ENCODE measurements at places on chromosomes 7 and 10.

- DNase-seq = no peak
Measured at GRCh38 chr10:117342641-117343040, 32.6 kb downstream of the PDZD8 start.

DNA sequence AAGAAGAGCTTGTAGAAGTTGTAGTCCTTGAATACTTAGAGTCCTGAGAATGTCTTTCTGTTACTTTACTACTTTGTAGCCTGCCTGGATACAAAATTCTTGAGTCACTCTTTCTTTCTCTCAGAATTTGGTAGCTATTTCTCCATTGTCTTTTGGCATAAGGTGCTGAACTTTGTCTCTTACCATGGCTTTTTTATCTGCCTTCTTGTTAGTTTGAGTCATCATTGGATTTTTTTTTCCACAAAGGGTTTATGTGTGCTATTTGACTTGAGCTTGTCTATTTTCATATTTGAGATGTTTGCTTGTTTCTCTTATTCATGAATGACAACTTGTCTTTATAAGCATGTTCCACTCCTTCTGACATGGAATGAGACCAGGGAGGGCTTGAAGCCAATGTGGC, 74.5 kb upstream of the EXOC6 start:
- DNase-seq = no peak

- no peak for DNase-seq
Measured at GRCh38 chr10:73601486-73601921, 10.4 kb upstream of the USP54 start.

GRCh38 chr7:84362828-84363227, 168.2 kb upstream of the SEMA3A start:
- DNase-seq = no peak

DNA sequence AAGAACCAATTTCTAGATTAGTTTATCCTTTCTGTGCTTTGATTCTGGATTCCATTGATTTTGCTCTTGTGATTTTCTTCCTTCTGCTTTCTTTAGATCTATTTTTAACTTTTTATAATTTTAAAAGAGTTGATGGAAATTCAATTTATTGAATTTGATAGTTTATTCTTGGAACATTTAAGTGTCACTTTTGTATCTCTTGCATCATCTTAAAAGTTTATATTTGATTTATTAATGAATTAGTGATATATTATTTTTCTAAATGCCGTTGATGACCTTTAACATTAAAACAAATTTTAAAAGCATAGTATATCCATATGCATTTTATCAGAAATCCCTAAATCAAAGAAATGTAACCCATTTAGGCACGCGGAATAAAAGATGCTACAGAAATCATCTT, 26.9 kb downstream of the DMTF1 start:
- DNase-seq = no peak

GRCh38 chr7:16421333-16422102, at the start of gene CRPPA:
CRPPA (minus strand) TSS chr7:16421538; CDS start chr7:16421322, 216 bp downstream.
- DNase-seq = no peak

GRCh38 chr10:32433542-32433941, 12.4 kb upstream of the CCDC7 start:
- no peak for DNase-seq

DNA sequence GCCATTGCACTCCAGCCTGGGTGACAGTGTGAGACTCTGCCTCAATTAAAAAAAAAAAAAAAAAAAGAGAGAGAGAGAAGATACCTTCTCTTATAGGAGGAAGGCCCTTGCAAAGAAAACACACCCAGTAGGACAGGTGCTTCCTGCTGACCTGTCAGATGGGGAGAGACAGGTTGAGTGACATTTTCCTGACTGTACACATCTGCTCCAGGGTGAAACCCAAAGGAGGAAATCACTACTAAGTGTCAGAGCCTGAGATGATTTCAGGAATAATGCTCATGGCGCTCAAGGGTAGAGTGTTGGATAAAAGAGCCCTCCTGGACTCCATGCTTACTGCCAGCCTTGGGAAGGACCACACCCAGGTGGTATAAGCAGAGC, 1.7 kb upstream of the STN1 start:
- DNase-seq = no peak

GRCh38 chr7:43639858-43640491, 57.1 kb downstream of the STK17A start:
- DNase-seq = peak; percentile 52

- DNase-seq = no peak
Measured at GRCh38 chr7:137488038-137488437, 144.5 kb upstream of the PTN start.

DNA sequence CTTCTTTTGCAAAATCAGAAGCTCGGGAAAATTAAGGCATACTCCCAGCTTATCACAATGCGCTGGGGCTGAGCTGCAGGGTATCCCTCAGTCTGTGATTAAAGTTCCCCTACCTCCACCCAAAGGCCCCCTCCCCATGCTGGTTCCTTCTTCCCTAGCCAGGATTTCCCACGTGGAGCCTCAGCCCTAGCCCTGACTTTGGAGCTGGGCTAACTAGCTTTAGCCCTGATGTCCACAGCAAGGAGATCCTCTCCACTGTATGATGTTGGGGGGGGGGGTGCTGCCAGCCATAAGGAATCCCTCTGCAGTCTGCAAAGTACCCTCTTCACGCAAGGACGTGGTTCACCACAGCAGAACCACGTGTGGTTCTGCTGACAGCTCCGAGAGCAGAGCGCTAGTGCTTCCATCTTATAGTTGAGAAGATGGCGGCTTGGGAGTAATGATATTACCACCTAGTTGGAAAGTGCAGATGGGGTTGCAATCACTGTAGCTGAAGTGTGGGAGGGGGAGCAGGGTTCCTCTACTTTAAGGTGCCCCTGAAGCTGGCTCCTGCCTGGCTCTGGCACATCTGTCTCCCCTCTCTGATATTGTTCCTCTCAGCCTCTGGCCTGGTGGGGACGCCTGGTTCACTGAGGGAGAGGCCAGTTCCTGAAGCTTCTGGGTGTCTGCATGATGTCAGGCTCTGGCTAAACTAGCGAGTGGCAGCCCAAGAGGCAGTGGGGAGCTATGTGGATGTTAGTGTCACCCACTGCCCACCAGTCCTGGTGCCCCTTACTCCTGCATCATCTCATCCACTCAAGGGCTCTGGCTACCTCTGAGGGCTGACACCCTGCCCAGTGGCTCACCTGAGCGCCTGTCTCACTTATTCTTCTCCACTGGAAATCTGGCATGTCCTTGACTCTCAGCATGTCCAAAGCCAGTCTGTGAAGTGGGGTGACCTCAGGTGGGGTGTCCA, 270.7 kb downstream of the RPS24 start:
- DNase-seq = no peak

GRCh38 chr7:147496209-147496608, 1094.4 kb upstream of the C7orf33 start:
- no peak for DNase-seq

- DNase-seq = no peak
Measured at GRCh38 chr7:65285906-65286864, 87.5 kb upstream of the ZNF92 start.

DNA sequence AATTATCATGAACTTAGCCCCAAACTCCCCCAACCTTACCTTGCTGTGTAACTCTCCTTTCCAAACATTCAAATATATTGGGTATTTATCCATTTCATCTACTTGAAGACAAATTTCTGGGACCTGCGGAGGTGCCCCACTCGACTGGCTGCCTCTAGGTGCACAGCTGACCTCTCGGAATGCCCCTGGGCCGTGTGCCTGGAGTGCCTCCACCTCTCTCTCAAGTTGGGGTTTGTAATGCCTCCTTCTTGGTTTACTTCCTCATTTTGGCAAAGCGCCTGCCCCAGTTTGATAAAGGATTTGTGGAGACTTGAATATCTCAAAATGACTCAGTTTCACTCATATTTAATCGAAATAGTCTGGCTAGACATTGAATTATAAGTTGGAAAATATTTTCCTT, 16.6 kb downstream of the ZNF777 start:
- no peak for DNase-seq

DNA sequence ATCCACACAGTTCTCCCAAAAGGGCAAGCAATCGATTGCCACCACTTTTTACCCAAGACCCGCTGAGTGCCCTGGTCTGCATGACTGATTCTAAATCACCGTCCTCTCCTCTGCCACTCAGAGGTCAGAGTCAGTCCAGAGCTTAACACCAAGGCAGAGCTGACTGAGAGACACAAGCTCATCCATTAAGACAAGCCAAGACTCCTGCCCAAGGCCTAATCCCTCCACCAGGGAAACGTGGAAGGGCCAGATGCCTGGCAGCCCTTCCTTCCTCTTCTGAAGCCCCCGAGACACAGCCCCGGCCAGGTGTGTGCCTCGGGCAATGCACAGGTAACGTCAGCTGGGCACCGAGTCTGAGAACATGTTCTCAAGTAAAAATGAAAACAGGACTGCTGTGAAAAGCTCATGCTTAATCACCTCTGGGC, 51.7 kb downstream of the DIP2C start:
- DNase-seq = no peak

DNA sequence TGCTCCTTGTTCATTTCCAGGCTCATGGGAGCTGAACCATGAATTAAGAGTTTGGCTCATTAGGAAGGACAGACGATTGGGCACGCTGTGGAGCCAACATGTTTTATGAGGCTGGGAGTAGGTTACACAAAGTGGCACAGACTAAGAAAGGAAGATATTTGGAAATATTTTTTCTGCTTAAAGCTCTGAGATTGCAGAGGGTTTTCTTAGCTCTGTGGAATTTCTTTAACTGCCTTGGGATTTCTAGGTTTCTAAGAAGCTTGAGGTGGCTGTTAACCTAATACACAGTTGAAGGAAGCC, 344.6 kb downstream of the RNLS start:
- DNase-seq = no peak

- DNase-seq = no peak
Measured at GRCh38 chr10:124332426-124332825, 86.3 kb downstream of the OAT start.

DNA sequence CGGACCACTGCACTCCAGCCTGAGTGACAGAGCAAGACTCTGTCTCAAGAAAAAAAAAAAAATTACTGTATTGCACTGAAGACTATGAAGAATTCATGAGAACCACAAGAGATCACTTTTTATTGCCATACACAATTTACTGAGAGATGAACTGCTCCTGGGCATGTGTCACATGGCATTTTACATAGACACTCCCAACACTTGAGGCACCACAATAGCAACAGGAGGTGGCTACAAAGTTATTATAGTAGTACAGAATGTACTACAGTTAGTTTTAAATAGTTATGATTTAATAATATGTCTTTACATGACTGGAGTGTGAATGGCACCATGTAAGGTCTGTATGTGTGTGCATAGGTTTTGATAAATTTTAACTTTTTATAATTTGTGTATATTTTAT, 70.6 kb downstream of the KMT2E start:
- no peak for DNase-seq

DNA sequence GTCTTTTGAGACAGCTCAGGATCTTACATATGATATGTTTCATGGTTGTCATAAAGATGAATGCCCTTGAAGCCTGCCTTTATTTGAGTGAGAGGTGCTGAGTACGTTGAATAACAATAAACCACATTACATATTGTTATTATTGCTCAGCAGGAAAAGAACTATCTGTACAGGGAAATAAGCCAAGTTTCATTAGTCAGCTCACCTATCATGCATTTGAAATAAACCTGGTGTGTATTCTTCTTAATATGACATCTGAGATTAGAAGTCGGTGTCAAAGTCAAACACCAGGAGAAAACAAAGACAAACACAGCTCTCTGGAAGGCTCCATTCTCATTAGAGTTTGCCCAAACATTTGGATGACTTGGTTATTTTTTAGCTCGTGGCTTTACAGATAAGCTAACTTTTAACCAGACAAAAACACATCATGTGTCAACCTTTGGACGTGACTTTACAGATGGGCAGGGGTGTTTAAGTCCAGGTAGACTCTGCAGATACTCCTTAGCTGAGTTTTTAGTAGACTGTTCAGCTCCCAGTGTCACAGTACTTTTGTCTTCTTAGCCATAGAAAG, 71.2 kb upstream of the AOAH start:
- DNase-seq = no peak

DNA sequence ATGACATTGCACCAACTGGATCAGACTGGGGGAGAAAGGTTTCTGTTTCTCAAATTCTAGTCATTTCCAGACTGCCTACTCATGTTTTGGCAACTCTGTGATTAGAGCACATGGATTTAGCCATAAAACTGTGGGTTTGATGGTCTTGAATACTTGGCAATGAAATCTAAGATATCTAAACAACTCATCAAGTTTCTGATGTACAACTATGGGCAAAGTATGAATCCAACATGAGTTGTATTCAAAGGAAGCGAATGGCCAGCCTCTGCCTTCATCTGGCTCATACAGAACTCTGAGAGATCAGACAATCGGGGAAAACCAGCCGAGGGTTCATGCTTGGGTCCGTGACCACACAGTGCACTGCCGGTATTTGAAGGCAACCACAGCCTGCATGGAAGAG, 144.3 kb downstream of the ADAM12 start:
- no peak for DNase-seq

DNA sequence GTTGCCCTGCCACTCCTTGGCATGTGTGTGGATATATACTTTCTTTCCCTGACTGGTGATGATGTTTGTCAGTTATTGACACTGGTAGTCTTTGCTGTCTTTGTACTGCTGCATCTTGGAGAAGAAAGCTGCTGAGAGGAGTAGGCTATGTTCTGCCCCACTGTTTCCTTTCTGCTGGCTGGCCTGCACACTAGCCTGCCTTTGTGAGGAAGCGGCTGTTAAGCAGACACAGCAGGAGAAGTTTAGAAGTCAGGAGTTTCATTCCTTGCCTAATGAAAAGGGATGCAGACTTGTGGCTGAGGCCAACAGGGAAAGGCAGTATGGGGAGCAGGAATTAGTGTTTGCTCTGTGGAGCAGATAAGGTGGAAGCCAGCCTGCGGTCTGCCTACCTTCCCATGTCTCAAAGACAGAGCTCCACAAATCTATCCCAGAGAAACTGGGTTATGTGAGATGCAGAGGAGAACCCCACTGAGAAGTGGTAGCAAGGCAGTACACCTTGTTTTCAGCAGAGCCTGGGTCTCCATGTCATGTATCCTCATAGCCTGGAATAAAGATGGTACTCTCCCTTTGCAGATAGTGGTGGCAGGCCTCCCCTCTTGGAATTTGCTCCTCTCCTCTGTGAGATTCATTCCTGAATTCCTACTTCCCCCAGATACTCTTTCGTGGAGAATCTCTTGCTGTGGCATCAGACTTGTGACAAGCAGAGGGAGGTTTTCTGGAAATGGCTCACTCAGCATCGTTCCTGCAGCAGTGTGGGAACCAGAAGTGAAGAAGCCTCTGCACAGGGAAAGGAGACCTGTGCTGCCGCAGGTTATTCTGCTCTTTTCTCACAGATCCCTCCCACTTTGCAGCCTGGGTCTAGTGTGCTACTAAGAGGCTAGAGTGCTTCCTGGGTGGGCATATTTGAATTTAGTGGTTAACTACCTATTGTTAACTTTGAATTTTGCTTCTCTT, 130.2 kb downstream of the LRRC4 start:
- DNase-seq = no peak

Measured in NCI-H1436 treated with DMSO at 0.1 percent for 48 hours (cell line).